ENCODE measurements at places on chromosomes 1 and 21.
A peak's percentile ranks its signal among the peaks of the same experiment; 100 is the strongest.

DNA sequence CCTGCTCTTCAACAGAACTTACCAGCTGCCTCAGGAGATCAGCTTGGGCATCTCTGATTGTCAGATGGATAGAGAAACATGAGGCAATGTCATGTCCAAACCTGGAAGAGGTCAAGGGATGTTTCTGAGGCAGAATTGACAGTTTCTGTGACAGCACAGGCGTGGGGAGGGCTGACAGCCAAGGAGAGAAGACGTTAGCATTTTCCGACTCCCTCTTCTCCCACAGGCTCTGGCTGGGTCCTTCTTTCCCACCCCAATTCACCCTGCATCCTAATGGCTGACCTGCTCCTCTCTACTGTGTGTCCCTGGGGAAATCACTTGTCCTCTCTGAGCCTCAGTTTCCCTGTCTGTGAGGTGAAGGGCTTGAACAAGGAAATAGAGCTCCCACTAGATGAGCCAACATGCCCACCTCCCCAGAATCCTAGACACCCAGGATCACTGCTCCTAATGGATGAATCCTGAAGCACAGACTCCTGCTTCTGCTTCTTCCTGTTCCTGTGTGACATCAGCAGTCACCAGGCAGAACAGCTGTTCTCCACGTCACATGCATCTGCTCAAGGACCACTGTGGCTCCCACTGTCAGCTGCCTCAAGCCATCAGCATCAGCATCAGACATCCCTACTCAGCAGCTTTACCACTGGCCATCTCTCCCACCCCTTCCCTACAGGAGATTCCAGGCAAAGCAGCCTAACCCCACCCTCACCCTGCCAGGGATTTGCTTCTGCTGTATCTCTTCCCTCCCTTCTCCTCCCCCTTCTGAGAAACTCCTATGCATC, 408.0 kb downstream of the MATN1 start:
- peak; percentile 13 for DNase-seq

DNA sequence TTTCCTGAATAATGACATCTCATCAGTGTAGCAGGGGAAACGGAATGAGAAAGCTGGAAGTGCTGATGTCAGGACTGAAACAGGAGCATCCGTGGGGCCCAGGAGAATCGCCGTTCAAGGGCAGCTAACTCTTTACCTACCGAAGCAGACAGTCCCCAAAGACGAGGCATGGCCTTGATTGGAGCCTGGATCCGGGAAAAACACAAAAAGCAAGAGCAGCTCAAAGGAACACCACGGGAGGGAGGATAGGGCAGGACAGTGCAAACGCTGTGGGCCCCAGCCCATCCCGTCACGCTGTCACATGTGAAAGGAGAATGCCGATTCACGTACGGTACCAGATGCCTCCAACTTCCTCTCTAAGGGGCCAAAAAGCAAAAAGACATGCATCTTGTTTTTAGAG, 34.9 kb downstream of the WNT9A start:
- no peak for DNase-seq

- DNase-seq = peak; percentile 76
These were observed 6.8 kb upstream of the IL24 start for GRCh38 chr1:206890125-206891060.

- no peak for DNase-seq
These were observed 611 bp upstream of the ZSWIM5 start for GRCh38 chr1:45206808-45207623.

GRCh38 chr1:97827887-97828286, 92.9 kb downstream of the DPYD start:
- DNase-seq = no peak

DNA sequence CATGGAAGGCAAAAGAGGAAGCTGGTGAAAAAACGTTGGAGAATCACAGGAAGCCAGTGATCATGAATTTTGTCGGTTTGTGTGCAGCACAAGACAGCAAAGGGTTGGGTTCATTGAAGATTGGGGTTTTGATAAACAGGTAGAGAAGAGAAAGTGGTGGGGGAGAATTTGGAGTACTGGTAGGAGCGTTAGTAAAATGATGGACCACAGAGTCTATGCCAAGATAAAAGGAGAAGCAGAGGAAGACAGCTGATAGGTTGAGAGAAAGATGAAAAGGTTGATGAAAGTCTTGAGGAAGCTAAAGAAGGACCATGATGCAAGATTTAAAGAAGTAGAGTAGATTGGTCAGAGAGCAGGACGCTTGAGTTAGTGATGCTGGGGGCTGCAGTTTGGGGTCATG, 156.8 kb upstream of the POU3F1 start:
- no peak for DNase-seq

- DNase-seq = no peak
These were observed 77.8 kb upstream of the KIAA0040 start for GRCh38 chr1:175270361-175270760.

GRCh38 chr1:204692325-204692840, 6.8 kb upstream of the LRRN2 start:
- no peak for DNase-seq

DNA sequence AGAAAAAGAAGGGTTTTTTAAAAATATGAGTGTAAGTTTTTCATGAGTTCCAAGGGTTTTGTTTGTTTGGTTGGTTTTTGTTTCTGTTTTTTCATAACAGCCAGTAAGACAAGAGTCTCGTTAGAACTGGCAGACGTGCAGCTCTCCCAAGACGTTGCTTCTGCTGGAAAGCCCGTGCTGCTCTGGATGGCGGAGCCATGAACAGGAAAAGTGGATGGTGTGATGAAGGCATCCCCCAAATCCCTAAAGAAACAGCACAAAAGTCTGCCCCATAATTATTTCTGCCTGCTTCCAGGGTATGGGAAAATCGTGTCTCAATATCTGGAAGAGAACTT, 157.9 kb upstream of the BACE2 start:
- no peak for DNase-seq

DNA sequence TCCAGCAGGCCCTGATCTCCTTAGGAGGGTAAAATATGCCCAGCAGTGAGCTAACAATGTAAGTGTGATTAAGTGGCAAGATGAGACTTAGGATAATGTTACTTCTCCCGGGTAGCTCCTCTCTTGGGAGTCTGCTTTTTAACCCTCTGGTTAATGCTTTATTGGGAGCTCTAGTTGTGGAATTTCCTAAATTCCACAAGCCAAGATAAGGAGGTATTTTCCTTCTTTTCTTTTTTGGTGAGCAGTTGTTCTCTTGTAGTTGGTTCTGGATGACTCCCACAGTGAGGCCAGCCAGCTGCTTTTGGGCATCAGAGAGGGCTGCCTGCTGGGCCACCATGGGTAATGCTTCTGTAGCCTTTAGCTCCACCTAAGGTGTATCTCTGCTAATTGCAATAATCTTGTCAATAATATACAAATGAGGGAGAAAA, 19.3 kb downstream of the C1orf52 start:
- peak; percentile 54 for DNase-seq

GRCh38 chr1:98732985-98733781, 71.7 kb downstream of the SNX7 start:
- peak; percentile 1 for DNase-seq

GRCh38 chr1:31410871-31411270, 2.1 kb upstream of the SERINC2 start:
- DNase-seq = peak; percentile 86

DNA sequence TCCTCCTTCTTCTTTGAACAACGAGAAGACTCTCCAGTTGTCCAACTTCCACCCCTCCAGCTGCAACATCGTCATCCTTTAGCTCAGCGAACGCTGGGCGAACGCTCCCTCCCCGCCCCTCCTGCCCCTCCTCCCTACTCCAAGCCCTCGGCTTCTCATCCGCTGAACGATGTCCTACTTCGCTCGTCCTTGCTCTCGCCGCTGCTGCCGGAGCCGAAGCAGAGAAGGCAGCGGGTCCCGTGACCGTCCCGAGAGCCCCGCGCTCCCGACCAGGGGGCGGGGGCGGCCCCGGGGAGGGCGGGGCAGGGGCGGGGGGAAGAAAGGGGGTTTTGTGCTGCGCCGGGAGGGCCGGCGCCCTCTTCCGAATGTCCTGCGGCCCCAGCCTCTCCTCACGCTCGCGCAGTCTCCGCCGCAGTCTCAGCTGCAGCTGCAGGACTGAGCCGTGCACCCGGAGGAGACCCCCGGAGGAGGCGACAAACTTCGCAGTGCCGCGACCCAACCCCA, at the start of gene BCAN:
BCAN (plus strand) TSS at position 357 of the 504 bp plus-strand sequence. CDS start 3,938 bp downstream, outside the sequence.
- no peak for DNase-seq

GRCh38 chr1:53378932-53379661, 51.2 kb upstream of the LRP8 start:
- no peak for DNase-seq

GRCh38 chr1:245325922-245326795, 171.4 kb downstream of the KIF26B start:
- DNase-seq = no peak

DNA sequence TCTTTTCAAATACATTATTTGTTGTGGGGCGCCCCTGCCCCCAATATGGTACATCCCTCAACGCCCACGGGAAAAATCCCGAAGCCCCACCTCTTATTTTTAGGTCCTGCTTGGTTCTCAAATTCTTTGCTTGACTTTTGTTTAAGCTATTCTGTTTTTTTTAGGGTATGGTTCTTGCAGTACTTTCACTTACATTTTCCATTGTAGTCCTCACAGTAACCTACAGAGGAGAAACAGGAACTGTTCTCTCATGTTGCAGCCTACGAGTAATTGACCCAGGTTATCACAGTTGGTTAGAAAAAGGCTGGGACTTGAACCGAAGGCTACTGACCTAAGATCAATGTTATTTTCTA, 697 bp upstream of the C21orf91 start:
- DNase-seq = no peak

GRCh38 chr1:204191456-204191855, 4.8 kb downstream of the KISS1 start:
- DNase-seq = no peak

DNA sequence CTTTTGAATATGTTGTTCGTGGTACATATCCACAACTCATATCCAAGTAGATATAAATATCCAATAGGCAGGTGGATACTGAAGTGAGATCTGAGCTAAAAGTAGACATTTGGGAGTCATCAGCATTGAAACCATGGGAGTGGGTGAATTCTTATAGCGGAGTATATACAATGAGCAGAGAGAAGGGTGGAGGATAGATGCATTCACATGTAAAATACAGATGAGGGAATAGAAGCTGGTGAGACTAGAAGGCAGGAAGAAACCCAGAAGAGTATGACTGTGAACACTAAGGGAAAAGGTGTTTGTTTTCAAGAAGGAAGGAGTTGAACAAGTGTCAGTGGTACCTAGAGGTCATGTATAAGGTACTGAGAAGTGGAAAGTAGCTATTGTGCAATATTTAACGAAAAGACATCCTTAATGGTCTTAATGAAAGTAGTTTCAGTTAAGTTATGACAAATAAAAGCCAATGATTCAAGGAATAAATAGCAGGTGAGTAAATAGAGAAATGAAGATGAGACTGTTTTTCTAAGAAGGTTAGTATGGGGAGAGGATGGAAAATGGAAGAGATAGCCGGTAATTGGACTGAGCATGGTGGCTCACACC, 181.6 kb upstream of the CACYBP start:
- DNase-seq = no peak

DNA sequence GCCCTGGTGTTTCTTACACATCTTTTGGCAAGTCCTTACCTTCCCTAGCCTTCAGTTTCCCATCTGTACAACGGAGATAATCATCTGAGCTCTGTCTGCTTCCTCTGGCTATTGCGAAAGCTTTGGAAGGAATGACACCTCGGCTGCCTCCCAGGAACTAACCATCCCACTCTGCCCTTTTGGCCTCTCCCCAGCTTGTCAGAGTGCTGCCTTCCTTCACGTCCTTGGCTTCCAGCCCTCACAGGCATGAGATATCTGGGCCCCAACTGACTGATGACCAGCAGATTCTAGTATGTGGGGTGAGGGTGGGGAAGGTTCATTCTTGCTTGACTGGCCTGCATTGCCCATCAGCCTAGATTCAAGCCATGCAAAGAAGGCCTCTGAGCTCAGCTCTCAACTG, 253.1 kb upstream of the FGGY start:
- peak; percentile 99 for DNase-seq

- DNase-seq = no peak
These were observed 37.6 kb upstream of the MRPS6 start for GRCh38 chr21:34035619-34036354.

GRCh38 chr21:45234965-45235364, 52.7 kb downstream of the POFUT2 start:
- no peak for DNase-seq

DNA sequence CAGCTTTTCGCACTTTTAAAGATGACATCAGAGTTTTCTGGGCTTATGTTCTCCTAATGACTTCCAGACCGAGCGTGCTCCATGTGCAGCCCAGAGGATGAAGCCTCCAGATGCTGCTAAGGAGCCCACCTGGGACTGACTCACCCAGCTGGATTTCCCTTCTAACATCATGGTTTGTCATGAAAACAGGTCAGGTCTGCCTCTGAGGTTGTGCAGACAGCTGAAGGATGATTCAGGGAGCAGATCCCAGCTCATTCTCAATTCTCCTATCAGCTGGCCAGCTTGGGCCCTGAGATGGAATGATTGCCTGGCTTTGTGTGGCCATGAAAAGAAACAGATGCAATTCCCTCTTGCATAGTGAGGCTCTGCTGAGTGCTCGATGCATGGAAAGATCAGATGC, 123.9 kb upstream of the DUSP10 start:
- no peak for DNase-seq

- peak; percentile 81 for DNase-seq
These were observed 33.1 kb upstream of the C1orf146 start for GRCh38 chr1:92184632-92185031.

DNA sequence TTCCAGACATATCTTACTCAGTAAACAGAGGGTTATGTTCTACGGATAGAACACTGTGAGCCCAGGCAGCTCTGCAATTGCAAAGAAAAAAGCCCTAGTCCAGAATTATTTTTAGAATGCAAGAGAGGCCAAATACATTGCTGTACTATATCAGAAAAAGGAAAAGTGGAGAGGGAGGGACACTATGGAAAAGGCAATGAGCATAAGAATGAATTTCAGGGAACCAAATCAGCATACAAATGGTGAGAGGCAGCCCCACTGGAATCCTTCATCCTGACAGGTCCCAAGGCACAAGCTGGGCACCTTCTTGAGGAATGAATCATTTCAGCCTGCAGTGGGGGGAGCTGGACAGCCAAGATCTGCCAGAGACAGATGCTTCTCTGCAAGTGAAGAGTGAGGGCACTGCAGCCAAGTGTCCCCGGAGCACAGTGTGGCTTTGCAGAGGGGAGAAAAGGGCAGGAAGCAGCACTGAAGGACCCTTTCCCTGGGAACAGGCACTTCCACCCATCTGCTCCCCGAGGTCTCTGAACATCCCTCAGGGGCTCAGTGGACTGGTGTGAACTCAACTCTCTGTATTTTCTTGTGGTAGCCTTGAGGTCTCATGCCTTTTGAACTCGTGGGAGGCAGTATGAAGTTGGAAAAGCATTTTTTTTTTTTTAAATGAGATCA, 115.6 kb downstream of the XCL2 start:
- peak; percentile 48 for DNase-seq

DNA sequence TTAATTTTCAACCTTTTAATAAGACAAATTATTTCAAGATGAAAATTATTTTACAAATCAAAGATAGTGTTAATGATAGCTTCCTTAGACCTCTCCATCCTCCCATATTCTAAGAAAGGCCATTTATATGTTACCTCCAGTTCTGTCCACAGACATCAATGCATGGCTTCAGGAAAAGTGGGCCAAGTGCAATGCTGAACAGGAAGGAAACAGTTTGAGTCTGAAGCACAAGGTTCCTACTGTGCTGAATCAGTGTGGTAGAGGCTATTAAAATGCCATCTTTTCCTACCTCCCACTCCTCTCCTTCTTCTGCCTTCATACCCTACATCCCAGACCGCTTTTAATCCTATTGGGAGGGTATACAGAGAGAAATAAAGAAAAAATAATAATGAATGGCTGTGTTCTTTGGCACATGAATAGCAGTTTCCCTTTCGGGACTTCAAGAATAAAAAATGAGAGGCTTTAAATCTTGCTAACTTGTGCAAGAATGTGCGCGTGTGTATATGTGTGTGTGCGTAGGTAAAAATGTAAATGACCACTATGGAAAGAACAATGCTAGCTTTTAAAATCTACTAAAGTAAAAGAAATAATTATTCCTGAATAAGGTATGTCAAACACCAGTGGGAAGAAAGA, 62.6 kb upstream of the C1orf105 start:
- DNase-seq = no peak
